Activated CD4-positive, CD25-positive, alpha-beta regulatory T cell (primary cell): ENCODE measurements at places on chromosomes 4 and X.

- DNase-seq, result no peak
Observed at GRCh38 chr4:138507522-138507921, 265.4 kb upstream of the SLC7A11 start.

DNA sequence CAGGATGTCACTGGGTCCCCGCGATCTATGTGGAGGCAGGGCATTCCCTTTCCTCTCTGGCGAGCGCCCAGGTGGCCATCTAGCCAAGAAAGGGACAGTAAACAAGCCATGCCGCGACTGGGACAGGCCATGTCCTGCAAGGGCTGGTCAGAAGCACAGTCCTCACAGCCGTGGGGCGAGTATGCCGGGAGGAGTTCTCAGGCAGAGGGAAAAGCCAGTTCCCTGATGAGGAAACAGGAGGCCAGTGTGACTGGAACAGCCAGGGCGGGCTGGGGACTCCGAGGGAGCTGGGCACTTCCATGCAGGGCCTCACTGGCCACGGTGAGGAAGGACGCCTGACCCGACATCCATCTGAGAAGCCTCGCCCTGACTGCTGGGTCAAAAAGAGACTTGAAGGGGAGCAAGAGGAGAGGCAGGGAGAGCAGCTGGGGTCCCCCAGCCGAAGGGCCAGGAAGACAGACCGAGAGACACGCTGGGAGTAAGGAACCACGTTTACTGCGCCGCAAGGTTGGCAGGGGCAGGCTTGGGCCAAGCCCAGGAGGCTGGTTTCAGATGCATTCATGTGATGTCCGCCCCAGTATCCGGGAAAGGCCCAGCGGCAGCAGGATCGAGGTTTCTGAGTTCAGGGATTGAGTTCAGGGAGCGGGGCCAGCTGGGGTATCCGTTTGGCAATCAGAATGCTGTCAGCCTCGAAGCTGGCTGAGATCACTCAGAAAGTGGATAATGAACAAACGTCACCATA lies 15.0 kb downstream of the CFAP99 start:
- no peak for DNase-seq

DNA sequence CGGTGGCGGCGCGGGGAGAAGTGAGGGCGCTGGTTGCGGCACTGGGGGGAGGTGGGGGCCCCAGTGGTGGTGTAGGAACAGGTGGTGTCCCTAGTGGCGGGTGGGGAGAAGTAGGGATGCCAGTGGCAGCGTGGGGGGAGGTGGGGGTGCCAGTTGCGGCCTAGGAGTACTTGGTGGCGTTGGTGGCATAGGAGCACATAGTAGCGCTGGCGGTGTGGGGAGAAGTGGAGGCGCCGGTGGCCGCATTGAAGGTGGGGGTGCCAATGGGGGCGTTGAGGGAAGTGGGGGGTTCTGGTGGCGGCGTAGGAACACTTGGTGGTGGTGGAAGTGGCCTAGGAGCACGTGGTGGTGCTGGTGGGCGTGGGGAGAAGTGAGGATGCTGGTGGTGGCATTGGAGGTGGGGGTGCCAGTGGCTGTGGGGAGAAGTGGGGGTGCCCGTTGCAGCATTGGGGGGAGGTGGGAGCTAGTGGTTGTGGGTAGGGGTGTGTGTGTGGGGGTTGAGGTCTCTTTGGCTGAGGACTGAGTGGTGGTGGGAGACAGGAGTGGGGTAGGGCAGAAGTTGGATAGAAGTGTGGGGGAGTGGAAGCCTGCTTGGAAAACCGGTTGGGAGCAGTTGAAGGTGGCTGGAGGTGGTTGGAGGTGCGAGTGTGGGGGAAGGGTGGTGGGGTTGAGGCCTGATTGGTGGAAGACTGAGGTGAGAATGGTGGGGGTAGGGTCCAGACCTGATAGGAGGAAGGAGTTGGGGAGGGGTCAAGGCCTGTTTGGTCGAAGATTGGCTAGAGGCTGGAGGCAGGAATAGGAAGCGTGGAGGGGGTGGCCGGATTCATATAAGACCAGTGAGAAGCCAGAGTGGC lies 1.1 kb downstream of the GCNA start:
- no peak for DNase-seq

DNA sequence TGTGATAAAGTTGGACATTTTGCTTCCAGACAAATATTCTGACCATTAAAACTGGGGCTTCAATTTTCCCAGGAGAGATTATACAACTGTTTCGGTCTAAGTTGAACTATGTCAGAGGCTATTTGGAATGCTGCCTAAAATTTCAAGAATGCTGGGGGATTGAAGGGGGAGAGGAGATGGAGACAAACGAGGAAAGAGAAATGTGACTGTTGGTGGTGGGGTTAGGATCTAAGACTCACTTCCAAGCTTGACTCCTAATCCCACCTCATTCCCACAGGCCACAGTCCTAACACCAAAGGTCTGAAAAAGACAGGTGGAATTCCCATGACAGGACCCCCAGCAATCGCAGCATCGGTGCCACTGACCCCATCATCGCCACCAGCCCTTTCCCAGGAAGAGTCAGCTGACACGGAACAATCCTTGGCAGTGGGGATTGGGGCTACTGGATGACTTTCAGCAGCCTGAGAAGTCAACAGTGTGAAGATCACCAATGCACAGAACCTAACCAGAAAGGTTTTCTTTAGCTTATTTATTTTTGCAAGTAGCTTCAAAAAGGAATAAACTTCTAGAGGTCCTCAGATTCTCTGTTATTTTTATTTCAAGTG lies 74.0 kb upstream of the PRSS48 start:
- DNase-seq, result no peak

- no peak for DNase-seq
Observed at GRCh38 chr4:51859476-51860031, 16.6 kb downstream of the DCUN1D4 start.

DNA sequence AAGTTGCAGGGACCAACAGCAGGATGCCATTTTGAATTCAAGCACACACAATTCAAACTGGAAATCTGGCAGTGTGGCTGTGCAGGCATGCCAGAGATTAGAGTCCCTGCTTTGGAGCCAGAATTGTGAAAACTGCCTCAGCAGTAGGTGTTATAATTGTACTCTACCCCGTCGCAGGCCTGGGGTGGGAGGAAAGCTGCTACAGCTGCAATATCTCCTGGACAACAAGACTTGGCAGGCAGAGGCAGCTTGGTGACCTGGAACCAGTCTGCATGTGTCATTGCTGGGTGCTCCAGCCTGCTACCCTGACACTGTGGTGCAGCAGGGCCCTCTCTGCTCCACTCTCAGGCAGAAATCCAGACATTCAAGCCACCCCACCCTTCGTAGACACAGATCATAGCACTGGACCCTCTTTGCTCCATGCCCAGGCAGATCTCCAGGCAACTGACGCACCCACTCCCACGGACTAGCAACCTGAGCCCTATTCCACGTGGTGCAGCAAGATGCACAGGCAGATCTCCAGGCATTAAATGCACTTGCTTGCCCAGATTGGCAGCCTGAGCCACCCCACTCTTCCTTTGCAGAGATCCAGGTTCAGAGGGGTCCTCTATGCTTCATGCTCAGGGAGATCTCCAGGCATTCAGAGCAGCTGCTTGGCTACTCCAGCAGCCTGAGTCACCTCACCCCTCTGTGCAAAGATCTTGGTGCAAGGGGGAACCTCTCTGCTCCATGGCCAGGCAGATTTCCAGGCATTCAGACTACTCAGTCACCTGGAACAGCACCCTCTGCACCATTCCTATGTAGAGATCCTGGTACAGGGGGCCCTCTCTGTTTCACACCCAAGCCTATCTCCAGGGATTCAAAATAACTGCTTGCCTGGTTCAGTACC lies 140.5 kb downstream of the LRBA start:
- no peak for DNase-seq

DNA sequence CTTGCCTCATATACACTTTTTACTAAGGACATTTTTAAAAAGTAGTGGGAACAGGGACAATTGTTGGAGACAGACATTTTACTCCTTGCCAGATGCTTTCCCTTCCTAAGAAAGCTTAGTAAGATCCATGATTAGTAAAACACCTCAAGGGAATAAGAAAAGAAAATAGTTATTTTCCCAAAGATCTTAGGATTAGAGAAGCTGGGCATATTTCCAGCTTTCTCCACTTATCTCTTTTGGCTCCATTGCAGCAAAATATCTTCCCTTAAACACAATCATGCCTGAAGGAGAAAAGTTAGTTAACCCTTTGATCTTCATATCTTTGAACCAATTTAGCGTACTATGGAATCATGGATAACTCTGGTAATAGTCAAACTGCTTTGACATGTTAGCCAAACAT lies 257.9 kb downstream of the PCDH18 start:
- DNase-seq, result no peak

DNA sequence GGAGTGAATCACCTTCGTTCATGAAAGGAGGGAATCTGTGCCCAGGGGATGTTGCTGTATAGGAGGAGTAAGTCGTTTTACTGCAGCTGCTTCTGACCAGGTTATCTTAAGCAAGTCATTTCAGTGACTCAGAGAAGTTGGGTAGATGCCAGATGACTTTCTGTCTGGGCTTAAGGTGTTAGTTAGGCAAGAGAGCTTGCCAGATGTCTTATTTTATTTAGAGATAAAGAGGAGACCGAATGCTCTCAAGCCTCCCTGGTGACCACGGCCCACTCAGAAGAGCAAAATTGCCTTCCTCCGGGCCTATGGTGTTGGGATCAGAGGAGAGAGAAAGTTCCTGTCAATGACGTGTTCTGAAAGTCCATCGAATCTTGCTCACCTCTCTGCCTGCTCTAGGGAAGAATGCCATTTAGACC lies 16.3 kb upstream of the ZNF827 start:
- DNase-seq, result no peak

DNA sequence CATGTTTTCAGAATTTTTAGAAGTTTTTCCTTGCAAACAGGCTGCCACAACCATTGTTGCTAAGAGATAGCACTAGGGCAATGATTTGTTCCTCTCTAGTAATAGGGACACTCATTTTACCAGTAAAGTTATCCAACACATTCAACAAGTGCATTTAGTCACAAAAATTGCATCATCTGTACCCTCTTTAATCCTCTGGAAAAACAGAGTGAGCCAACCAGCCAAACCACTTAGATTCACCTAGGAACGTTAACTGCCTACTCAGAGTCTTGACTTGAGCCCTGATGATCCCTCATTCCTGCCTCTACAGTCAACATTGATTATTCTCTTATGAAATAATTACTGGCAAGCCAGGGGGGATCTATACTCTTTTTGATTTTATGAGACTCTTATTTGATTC lies 17.0 kb upstream of the ADGRA3 start:
- no peak for DNase-seq

DNA sequence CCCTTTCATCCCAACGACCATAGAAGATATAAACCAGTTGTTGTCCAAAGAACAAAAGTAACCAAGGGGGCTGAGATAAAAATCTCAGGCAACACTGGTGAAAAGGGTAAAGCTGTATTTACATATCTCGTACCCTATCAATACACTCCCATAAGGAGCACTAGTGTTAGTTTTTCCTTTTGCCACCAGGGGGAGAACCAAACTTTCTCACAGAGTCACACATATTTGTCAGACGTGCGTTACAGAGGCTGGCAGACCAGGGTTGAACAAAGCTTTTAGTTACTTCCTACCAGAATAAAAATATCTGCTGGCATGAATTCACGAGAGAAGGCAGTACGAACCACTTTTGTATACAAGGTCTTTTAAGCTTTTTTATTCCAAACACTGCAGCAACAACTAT lies 88.3 kb downstream of the AMELX start:
- DNase-seq, result no peak

GRCh38 chr4:212438-213188 lies 88.3 kb downstream of the ZNF718 start:
- DNase-seq, result no peak

- no peak for DNase-seq
Observed at GRCh38 chrX:53287493-53288138, 6.2 kb upstream of the IQSEC2 start.

GRCh38 chr4:111986095-111986494 lies 159.2 kb upstream of the FAM241A start:
- DNase-seq, result no peak

GRCh38 chr4:174764105-174764729 lies 64.8 kb downstream of the GLRA3 start:
- no peak for DNase-seq
